ENCODE measurements at places on chromosomes 1 and 21.

DNA sequence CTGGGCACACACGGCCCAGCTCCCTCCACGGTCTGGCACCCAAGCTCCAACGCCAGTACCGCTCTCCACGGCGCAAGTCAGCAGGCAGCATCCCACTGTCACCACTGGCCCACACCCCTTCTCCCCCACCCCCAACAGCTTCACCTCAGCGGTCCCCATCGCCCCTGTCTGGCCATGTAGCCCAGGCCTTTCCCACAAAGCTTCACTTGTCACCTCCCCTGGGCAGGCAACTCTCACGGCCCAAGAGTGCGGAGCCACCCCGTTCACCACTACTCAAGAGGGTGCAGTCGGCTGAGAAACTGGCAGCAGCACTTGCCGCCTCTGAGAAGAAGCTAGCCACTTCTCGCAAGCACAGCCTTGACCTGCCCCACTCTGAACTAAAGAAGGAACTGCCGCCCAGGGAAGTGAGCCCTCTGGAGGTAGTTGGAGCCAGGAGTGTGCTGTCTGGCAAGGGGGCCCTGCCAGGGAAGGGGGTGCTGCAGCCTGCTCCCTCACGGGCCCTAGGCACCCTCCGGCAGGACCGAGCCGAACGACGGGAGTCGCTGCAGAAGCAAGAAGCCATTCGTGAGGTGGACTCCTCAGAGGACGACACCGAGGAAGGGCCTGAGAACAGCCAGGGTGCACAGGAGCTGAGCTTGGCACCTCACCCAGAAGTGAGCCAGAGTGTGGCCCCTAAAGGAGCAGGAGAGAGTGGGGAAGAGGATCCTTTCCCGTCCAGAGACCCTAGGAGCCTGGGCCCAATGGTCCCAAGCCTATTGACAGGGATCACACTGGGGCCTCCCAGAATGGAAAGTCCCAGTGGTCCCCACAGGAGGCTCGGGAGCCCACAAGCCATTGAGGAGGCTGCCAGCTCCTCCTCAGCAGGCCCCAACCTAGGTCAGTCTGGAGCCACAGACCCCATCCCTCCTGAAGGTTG lies 97.6 kb downstream of the PIK3R3 start:
- no peak for DNase-seq

GRCh38 chr1:23869051-23869450 lies 961 bp upstream of the FUCA1 start:
- DNase-seq: no peak

DNA sequence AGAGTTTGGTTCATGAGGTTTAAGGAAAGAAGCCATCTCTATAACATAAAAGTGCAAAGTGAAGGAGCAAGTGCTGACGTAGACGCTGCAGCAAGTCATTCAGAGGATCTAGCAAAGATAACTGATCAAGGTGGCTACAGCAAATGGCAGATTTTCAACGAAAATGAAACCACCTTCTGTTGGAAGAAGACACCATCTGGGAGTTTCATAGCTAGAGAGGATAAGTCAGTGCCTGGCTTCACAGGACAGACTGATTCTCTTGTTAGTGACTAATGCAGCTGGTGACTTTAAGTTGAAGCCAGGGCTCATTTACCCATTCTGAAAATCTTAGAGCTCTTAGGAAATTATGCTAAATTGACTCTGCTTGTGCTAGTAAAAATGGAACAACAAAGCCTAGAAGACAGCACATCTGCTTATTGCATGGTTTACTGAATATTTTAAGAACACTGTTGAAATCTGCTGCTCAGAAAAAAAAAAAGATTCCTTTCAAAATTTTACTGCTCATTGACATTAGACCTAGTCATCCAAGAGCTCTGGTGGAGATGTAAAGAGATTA lies 10.5 kb downstream of the MAEL start:
- no peak for DNase-seq

DNA sequence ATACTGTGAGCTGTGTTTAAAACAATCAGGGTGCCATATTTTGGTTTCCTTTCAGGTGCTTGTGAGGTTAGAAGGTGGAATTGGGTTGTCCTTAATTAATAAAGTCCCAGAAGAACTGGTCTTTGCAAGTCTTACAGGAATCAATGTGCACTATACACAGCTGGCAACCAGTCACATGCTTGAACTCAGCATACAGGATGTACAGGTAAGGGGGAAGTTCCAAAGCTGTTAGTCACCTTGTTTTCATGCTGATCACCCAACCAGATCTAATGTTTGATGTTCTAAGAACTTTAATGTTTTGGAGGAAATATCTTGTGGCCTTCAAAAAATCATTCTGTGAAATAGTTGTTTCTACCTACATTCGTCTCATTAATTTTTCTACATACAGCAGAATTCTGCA lies 156.3 kb downstream of the VPS13D start:
- peak; percentile 27 for DNase-seq

- no peak for DNase-seq
Measured at GRCh38 chr1:233248014-233248413, 47.5 kb downstream of the PCNX2 start.

GRCh38 chr1:118902711-118903191 lies 85.4 kb downstream of the TBX15 start:
- no peak for DNase-seq

- DNase-seq: peak; percentile 73
Measured at GRCh38 chr1:156490401-156491032, 10.1 kb downstream of the MEF2D start.

DNA sequence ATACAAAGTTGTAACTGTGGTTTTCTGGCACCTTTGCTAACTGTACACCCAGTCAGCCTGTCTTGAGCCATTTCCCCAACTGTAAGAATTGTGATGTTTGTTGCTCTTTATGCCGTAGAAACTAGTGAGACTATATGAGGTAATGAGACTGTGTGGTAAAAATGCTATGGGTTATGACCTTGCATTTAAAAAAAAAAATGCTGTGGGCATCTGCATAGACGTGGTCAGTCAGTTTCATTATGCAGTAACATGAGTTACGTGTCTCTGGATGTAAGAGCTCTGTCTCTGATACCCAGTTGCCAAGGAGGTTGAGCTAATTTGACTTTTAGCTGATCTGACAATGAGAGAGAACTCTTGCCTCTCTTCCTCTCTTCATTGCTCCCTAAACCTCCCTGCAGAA lies 80.6 kb upstream of the LAMC2 start:
- DNase-seq: no peak

- no peak for DNase-seq
Measured at GRCh38 chr1:223039990-223040389, 103.1 kb downstream of the TLR5 start.

GRCh38 chr1:73593364-73593763 lies 604.6 kb downstream of the LRRIQ3 start:
- peak; percentile 13 for DNase-seq

DNA sequence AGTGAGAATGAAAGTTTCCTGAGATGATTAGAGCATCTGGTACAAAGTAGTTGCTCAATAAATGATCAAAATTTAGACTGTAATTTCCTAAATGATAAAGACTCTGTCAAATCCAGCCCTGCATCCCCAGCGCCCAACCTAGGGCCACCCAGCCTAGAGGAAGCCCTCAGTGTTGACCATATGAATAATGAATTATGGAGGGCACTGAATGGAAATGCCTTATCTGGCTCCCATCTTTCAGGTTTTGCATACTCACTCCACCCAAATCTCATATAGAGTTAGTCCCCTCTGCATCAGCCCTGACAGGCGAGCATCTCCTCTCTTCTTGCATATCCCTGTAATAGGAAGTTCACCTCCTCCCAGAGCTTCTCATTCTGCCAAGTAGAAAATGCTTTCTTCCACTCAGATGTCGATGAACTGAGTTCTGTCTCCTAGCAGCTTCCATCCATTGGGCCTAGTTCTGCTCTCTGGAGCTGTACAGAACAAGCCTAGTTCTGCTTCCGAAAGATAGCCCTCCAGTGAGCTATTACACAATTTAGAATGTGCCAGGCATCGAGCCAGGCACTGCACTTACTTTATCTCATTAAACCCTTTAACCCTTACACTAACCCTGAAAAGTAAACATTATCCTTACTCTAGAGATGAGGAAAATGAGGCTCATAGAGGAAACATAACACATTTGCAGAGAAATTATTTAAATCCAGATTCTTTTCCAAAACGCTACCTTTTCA lies 20.9 kb downstream of the COA7 start:
- no peak for DNase-seq

DNA sequence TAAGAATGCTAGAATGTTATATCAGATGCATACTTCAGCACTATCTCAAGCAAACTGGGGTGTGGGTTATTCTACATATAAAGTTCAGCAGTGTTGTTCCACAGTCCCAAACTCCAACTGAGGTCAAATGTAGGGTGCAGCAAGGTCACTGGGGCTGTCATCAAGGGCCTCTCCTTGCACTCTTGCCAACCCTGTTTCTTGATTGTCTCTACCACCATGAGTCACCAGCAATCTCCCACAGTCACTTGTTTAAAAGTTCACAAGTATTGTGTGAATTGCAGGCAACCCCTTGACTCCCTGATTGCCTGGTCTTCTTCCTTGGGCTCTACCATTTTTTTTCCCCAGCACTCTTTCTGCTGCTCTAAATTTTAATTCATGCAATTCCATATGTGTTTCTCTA lies 10.6 kb downstream of the METTL18 start:
- no peak for DNase-seq

- no peak for DNase-seq
Measured at GRCh38 chr1:165773324-165773965, 4.8 kb upstream of the TMCO1 start.

DNA sequence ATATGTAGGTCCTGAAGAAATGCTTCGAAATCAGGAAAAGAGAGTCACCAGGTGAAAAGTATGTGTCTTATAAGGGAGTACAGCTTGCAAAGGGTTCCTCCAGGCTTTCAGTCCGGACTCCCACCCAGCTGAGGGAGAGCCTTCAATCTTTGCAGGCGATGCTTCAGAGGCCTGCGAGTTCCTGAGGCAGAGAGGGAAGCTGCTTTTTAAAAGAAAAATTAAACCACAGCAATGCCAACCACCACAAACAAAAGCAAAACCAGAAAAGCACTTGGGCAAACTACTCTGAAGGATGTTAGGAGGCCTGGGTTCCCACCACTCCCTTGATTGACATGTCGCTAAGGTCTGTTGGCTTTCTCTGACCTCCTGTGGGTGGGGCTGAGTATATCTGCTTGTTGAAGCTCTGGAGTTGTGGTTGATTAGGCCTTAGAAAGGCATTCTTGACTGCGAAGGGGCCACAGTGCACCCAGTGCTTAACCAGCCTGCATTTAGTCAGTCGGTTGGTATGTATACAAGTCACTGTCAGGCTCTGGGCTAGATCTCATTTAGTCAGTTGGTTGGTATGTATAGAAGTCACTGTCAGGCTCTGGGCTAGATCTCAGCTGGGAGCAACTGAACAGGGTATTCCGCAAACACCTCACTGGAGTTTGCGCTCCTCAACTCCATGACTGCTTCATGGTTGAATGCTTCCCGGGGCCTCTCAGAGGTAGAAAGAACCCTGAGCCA lies 1.2 kb downstream of the NIPAL3 start:
- no peak for DNase-seq

DNA sequence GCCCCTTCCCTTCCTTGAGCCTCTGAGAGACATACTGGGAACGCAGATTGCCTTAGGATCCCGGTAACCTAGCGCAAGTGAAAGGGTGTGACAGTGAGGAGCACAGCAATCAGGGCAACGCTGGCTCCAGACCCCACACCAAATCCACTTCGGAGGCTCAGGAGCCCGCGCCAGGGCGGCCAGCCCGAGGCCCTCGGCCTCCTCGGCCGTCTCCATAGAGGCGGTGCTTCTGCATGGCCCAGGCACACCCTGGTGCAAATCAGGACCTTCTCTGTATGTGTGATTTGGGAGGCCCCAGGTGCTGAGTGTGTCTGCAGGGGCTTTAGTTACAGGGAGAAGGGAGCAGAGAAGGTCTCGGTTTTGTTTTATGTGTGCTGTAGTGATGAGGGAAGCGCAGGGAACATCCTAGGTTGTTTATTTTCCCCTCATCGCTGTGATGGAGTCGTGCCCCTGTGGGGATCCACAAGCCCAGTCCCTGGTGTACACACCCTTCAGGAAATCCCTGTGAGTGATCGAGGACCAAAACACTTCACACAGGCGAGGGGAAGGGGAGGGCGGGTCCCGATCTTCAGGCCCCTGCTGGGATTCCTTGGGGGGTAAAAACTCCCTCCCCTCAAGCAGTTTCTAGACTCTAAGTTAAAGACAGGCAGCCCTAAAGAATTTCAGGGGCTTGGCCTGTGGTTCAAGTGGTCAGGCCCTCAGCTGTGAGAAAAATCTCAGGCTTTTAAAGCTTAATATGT lies 9.4 kb downstream of the KIAA1614 start:
- no peak for DNase-seq

DNA sequence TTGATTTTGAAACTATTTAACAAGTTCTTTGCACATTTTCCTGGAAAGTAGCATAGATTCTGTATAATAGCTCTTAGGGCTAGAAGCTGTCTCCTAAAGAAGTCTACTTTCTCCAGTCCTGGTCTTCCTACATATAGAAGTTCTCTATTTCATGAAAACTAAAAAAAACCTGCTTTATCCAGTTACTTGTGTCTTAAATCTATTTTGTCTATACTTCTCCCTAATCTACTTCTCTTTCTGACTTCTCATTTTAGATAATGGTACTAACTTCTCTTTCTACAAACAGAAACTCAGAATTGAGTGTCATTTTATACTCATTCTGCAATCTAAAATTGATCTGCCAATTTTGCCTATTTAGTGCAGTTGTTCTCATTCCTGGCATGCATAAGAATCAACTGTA lies 28.7 kb downstream of the PDE4B start:
- no peak for DNase-seq

- DNase-seq: no peak
Measured at GRCh38 chr1:84929581-84929980, 36.6 kb upstream of the LPAR3 start.

GRCh38 chr1:64072089-64072793 lies 131.2 kb upstream of the UBE2U start:
- DNase-seq: no peak

DNA sequence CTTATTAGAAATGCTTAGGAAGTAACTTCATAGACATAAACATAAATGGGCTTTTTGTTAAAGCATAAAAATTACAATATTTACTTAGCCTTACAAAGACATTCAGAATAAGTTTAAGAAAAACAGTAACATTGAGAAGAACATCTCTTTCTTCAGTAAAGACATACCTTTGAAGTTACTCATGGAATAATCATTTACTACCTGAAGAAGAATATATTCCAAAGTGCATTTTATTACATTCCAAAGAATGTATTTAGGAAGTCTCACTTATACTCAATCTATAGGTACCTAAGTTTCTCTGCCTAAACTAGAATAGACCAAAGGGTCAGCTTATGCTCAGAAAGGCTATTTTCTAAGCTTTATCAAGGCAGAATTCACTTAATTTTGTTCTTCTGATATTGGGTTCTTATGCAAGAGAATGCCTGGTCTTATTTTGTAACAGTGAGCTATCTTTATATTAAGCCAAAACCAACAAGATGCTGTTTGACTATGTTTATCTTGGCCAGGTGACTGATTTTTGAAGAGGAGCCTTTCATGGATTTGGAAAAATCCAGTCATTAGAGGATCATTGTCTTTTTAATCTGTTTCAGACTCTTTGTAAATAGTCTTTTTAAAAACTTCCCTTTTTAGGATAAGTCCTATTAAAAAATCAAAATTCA lies 110.1 kb downstream of the OLFML2B start:
- DNase-seq: no peak

- DNase-seq: no peak
Measured at GRCh38 chr1:163528710-163529348, 207.1 kb downstream of the NUF2 start.

- DNase-seq: no peak
Measured at GRCh38 chr1:37666241-37666867, 26.0 kb upstream of the CDCA8 start.

GRCh38 chr1:31689379-31689778 lies 14.4 kb downstream of the COL16A1 start:
- DNase-seq: peak; percentile 58

GRCh38 chr1:94646786-94647555 lies 105.4 kb upstream of the F3 start:
- DNase-seq: no peak
